ENCODE measurements at places on chromosomes 6 and 20.

GRCh38 chr20:62751551-62752150 lies 43.0 kb downstream of the NTSR1 start:
- no peak for DNase-seq

GRCh38 chr6:84645563-84646266 lies 118.7 kb downstream of the TBX18 start:
- no peak for DNase-seq

DNA sequence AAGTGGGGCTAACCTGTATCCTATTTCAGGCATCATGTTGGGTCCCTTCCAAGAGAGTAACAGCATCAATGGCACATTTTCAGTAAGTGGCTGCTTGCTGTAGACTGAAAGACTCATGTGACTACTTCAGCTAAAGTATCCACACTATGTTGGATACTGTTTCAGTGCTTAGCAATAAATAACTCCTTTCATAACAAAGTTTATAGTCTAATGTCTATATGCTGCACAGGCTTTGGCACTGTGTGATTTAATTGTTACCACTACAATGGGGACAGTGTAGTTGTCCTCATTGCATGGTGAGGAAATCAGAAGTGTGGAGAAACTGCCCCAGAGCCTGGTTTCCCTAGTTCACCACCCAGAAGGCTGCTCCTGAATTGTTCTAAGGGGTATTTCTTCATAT lies 318.0 kb upstream of the PTCHD4 start:
- no peak for DNase-seq

- DNase-seq = no peak
Observed at GRCh38 chr6:92763680-92764079, 655.7 kb downstream of the EPHA7 start.

- DNase-seq = no peak
Observed at GRCh38 chr6:144171406-144171805, 21.1 kb downstream of the STX11 start.

DNA sequence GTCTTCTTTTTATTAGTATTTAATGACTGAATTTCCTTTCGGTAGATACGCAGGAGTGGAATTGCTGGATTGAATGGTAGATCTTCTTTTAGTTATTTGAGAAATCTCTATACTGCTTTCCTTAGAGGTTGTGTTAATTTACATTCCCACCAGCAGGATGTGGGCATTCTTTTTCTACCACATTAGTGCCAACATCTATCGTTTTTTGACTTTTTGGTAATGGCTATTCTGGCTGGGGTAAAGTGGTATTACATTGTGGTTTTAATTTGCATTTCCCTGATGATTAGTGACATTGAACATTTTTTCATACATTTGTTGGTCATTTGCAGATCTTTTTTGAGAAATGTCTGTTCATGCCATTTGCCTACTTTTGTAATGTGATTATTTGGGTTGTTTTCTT lies 37.1 kb downstream of the SUMO4 start:
- no peak for DNase-seq

- DNase-seq = no peak
Observed at GRCh38 chr6:91276315-91276714, 689.4 kb upstream of the MAP3K7 start.

DNA sequence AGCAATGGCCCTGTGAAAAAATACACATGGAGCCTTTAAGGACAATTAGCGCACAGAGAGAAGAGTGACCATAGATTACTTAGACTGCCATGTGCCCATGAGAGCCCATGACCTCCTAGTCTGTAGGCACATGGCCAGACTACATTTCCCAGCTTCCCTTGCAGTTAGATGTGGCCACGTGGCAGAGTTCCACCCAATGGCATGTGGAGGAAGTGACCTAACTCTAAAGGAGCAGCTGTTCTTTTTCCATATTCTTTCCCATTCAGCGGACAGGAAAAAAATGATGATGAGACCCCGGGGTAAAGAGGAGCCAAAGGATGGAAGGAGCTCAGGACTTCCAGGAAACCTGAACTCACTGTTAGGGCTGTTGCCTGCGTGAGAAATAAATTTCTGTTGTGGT lies 116.6 kb downstream of the CBLN4 start:
- DNase-seq = no peak

DNA sequence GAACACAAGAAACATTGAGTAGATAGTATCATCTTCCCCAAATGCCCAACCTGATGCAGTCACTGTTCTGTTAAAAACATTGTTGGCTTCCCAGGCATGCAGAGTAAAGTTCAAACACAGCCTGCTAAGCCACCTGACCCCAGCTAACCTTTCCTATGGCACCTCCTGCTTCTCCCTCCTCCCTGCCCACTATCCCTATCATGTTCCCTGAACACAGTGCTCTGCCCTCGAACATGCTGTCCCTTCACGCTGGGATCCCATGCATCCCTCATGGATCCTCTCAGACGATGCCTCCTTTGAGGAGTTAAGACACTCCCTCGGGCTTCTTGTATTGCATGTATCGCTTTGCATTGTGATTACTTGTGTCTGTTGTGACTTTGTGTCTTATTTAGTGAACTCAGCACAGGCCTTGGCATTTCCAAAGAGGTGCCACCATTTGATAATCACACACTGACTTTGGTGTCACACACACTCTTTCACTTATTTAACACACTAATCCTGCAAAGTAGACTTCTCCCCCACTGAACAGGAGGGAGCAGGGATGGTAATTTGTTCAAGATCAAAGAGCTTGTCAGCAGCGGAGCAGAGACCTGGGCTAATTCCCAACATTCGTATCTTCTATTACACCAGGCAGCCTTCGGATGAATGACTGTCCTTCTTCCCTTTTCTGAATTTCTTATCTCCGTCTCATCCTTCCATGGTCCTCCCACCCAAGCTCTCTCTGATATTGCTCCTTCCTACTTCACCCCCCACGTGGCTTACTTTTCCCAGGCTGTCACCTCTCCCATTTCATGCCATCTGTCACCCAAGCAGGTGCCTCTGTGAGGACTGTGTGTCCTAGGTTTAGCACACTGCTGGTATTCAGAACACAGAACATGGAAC lies 28.3 kb upstream of the SMIM29 start:
- no peak for DNase-seq

GRCh38 chr20:48291896-48292295 lies 506.6 kb upstream of the SULF2 start:
- DNase-seq = no peak

DNA sequence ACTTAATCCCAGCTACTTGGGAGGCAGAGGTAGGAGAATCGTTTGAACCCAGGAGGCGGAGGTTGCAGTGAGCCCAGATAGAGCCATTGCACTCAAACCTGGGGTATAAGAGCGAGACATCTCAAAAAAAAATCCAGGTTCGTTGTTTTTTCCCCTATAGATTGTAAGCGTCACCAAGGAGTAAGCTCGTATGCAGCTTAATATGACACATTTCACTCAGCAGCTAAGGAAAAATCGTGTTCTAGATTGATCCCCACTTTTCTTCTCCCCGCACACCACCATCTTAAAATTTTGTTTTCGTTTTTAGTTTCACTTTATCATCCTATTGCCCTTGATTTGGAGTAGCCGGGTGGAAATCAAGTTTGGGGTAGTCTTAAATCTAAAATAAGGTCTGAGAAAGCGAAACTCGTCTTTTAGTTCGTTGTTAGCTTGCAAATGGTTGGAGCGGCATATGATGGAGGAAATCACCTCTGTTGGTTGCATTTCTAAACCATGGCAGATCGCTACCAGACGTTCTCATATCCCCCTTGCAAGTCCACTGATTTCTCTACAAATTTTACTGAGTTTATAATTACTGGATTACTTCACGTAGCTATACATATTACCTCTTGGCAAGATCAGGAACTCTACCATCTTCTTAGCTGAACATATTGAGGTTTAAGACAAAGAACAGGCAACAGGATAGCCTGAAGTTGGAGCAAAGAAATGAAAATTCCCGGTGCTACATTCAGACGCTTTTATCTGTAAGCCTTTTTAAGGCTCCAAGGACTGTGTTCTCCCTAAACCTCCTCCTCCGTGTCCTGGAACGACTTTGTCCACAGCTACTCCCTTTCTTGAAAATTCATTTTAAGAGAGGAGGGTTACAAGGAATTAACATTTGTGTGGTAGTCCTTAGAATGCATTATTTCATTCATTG lies 91.1 kb upstream of the BTN3A2 start:
- no peak for DNase-seq

DNA sequence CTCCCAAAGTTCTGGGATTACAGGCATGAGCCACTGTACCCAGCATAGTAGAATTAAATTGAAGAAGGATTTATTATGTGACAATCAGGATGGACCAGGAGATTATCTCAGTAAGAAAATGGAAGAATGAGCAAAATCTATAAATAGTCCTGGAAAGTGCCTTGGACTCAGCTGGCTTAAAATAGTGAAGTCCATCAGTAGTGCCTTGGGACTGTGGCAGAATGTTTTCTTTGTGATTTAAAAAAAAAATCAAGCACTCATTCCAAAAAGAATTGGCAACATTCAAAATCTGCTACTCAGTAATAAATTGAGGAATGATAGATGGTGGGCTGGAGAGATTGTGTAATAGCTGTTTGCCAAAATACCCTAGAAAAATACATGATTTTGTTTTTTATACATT lies 37.0 kb upstream of the MAS1 start:
- DNase-seq = no peak

GRCh38 chr6:1703923-1704322 lies 94.2 kb downstream of the FOXC1 start:
- no peak for DNase-seq

- DNase-seq = no peak
Observed at GRCh38 chr20:58787211-58788005, 63.3 kb downstream of the GNAS-AS1 start.

- no peak for DNase-seq
Observed at GRCh38 chr20:46114449-46114848, 3.7 kb upstream of the CD40 start.

GRCh38 chr20:51271931-51272330 lies 249.0 kb upstream of the KCNG1 start:
- no peak for DNase-seq

DNA sequence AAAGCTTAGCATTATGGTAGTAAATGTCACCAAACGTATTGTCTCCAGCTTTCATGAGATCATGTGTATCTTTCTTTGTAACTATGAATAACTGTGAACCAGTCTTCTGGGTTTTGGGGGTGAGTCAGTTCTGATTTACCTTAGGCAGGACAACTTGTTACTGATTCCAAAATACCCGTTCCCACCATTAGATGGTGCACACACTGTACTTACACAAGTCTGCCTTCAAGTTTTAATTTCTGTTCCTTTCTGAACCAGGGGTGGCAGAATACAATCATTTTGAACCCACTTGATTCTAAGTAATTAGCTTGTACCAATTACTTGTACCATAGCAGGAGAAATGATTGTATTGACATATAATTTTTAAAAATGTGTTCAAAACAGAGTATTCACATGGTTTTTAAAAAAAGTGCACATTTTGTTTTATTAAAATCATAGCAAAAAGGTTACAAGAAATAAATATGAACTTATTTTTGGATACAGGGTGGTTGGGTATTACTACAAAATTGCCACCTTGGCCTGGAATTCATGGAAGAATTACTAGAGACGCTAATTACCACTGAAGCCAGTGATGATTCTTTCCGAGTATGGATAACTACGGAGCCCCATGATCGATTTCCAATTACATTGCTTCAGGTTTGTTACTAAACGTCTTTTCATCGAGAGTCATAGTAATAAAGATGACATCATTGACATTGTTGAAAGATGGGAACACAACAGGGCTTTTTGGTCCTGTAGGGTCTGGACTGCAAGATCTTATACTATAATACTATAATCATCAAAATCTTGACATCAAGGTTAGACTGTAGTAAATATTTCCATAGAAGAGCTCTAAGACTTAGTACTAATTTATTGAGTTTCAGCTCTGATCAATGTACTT lies 75.2 kb upstream of the GLP1R start:
- DNase-seq = peak; percentile 19

DNA sequence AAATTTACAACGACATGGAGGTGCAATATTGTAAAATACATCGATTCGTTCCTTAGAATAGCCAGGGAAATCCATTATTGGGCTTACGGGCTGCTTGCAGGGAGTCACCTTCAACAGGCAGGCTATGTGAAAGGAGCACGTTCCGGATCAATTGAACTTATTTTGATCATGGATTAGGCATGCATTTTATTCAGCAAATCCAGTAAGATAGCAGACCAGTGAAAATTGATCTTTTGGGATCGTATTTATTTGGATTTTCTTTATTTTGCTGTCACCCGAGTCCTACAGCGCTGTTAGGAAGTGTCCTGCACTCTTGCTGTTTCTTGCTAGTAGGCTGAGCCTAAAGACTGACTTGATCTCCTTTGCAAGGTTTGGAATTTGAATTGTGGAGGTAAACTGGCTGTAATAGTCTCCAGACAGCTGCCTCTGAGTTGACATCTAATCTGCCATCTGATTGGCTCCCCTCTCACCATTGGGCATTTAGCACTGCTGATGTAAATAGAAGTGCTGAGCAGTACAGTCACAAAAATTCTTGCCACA lies 3.0 kb downstream of the ARID1B start:
- peak; percentile 84 for DNase-seq

GRCh38 chr20:32652739-32653526 lies 20.8 kb downstream of the C20orf203 start:
- DNase-seq = peak; percentile 14

DNA sequence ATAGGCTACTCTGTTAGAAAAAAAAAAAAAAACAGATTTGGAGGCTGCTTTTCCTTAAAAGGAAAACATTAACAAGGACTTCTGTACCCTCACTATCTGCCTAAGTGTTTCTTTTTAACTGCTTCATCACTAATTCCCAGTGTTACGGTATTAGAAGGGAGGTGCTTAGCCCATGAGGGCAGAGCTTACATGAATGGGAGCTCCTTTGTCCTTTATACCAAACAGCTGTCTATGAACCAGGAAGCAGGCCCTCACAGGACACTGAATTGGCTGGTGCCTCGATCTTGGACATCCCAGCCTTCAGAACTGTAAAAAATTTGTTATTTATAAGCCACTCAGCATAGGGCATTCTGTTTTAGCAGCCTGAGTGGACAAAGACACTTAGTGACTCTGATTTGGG lies 215.6 kb upstream of the NRSN1 start:
- no peak for DNase-seq

- DNase-seq = no peak
Observed at GRCh38 chr6:11604836-11605506, 67.4 kb downstream of the TMEM170B start.

- DNase-seq = no peak
Observed at GRCh38 chr20:32348207-32348606, 9.9 kb upstream of the ASXL1 start.

- no peak for DNase-seq
Observed at GRCh38 chr20:46012921-46013320, 4.2 kb downstream of the MMP9 start.

- no peak for DNase-seq
Observed at GRCh38 chr6:45710304-45710821, 305.3 kb downstream of the CLIC5 start.

DNA sequence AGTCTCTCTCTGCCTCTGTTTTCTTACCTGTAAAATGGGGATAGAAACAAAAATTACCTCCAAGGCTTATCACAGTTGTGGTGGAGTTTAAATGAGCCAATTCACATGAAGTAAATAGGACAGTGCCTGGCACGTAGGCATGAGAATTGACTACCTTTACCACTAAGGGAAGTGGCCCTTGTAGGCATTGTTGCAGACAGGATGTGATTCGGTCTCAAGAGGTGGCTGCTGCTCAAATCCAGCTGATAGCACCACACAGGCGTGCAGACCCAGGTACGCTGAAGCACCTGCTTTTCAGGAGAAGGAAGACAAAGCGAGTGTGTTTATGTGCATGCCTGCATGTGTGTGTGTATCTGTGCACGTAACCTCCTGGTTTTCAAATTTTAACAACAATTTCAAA lies 108.6 kb downstream of the EYA2 start:
- DNase-seq = no peak

- DNase-seq = no peak
Observed at GRCh38 chr6:137700751-137701477, 166.1 kb upstream of the TNFAIP3 start.
